ENCODE measurements at places on chromosomes 7 and 10.

- DNase-seq, result no peak
Measured at GRCh38 chr10:112519133-112519761, 72.2 kb downstream of the VTI1A start.

GRCh38 chr7:5671046-5671445, 110.4 kb downstream of the RNF216 start:
- DNase-seq, result no peak

DNA sequence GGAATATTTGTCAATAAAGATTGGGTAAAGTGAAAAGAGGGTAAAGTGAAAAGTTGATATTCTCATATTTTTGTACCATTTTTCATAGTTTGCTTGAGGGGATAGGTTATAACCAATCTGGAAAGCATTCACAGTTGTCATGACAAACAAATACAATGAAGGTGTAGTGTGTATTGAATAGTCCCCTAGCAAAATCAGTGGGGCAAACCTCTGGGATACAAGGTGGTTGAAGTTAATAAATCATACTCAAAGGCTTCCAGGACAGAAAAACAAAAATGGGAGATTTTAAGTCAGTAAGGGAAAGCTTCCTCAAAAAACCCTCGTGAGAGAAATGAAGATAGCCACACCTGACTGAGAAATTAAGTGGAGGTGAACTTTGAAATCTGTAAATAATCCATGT, 39.4 kb downstream of the PHTF2 start:
- no peak for DNase-seq

DNA sequence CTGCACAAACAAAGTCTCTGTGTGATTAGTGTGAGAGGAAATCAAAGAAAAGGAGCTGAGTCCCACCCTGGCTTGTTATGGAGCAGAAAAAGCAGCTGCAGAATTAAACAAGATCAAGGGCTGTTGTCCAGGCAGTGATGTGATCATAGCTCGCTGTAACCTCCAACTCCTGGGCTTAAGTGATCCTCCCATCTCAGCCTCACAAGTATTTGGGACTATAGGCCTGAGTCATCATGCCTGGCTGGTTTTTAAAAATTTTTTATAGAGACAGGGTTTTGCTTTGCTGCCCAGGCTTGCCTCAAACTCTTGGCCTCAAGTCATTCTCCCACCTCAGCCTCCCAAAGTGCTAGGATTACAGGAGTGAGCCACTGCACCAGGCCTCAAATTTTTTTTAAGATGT, 88.9 kb downstream of the IPMK start:
- no peak for DNase-seq

GRCh38 chr10:110850099-110850498, 21.6 kb upstream of the PDCD4 start:
- no peak for DNase-seq

DNA sequence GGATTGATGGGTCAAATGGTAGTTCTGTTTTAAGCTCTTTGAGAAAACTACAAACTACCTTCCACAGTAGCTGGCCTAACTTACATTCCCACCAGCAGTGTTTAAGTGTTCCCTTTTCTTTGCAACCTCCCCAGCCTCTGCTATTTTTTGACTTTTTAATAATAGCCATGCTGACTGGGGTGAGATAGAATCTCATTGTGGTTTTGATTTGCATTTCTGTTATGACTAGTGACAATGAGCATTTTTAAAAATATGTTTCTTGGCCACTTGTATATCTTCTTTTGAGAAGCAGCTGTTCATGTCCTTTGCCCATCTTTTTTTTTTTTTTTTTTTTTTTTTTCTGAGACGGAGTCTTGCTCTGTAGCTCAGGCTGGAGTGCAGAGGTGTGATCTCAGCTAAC, 155.2 kb upstream of the BMPER start:
- DNase-seq, result no peak

- no peak for DNase-seq
Measured at GRCh38 chr7:3243256-3243655, 57.8 kb upstream of the SDK1 start.

- no peak for DNase-seq
Measured at GRCh38 chr7:149053384-149053783, 25.1 kb upstream of the PDIA4 start.

GRCh38 chr10:52092390-52092789, 221.7 kb upstream of the DKK1 start:
- DNase-seq, result no peak

GRCh38 chr7:78260826-78261225, 462.3 kb downstream of the PHTF2 start:
- no peak for DNase-seq

- DNase-seq, result no peak
Measured at GRCh38 chr10:43111921-43112607, 26.2 kb upstream of the CSGALNACT2 start.

GRCh38 chr10:130962240-130963051, 349.1 kb downstream of the TCERG1L start:
- DNase-seq, result no peak

DNA sequence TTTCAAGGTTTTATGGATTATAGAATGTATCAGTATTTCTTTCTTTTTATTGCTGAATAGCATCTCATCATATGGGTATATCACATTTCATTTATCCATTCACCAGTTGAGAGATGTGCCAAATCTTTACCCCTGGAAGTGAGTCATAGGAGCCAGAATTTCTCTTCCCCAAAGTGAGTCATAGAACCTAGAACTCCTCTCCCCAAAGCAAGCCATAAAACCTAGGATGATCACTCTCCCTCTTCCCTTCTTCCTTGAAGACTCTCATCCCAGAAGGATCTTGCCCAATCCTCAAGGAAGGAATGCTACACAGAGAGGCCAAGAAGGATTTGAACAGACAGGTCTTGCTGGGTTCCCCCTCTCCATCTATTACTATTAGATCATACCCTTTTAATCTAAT, 199.9 kb downstream of the EVX1 start:
- DNase-seq, result no peak

DNA sequence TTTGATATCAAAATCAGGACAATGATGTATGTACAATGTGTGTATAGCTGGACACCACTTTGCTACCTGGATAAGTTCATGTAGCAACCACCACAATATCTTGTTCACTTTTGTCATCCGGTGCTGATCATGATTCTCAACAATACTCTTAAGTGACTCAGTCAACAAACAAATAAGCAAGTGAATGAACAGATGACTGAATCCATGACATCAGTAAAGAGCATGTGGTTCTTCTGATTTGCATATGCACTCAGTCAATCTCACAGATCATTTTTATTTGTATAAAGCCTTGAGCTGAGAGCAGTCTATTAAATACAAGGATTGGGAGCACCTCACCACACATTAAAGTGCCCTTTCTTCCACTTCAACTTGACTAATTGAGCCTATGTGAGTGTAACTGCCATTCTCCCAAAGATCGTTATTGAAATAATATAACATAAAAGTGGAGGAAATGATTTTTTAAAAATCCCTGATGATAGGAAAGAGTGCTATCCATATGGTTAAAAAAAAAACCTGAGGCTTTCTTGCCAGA, 69.5 kb downstream of the NPSR1 start:
- no peak for DNase-seq

- DNase-seq, result no peak
Measured at GRCh38 chr10:120209124-120209762, 247.8 kb upstream of the PLPP4 start.

DNA sequence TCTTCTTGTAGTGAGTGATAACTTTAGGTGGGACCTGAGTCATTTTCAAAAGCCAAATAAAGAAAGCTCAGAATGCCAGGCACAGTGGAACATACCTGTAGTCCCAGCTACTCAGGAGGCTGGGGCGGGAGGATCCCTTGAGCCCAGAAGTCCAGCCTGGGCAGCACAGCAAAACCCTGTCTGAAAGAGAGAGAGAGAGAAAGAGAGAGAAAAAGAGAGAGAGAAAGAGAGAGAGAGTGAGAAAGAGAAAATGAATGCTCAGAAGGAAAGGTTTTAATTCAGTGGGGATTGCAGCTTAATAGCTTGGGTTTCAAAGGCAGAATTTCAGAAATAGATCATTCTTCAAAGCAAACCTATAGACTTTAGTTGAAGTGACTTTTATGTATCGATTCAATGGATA, 25.7 kb downstream of the GPNMB start:
- DNase-seq, result no peak

- no peak for DNase-seq
Measured at GRCh38 chr7:95715274-95715673, 57.1 kb upstream of the DYNC1I1 start.

- no peak for DNase-seq
Measured at GRCh38 chr10:105139363-105139896, 498.3 kb downstream of the SORCS3 start.

GRCh38 chr7:100675581-100676350, 2.2 kb downstream of the GNB2 start:
- peak; percentile 89 for DNase-seq

DNA sequence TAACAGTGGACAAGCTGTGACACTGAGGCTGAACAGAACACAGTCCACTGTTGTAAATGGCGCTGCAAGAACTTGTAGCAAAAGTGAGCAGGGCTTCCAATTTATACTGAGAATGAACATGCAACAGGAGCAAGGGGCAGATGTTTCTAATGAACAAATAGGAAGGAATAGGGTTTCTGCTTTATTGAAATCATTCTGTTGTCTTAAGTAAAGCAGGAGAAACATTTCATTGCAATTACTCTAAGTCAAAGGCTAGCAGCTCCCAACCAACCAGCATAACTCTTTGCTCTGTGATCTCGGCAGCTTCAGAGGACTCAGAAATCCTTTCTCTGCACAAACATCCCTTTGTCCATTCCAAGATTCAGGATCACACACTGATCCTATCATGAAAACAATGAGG, 236.2 kb upstream of the PRSS58 start:
- DNase-seq, result no peak

DNA sequence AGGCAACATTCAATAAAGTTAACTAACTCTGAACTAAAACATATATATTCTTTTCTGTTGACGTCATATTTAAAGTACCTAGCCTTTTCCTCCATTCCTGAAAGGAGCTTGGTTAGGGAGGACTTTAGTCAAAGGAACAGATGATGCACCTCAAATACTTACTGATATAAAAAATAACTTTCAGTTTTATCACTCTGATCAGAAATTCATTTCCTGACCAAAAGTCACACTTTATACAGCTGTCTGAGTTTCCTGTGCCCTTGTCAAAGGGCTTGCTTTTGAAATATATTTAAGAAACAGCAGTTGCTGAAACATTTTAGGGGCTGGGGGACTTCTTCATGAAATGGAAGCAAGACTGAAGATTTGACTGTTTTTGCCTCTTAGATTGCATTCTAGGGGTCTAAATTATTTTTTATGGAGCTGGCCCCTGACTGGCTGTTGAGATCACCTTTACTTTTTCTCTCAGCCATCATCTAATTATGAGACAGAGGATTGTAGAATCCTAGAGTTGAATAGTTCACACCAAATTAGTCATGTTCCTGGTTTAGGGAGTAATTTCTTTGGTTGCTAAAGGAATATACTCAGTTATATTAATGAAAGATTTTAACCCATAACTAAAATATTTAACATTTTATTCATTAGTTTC, 46.6 kb downstream of the GLCCI1 start:
- DNase-seq, result no peak

- no peak for DNase-seq
Measured at GRCh38 chr7:74033372-74034311, 5.7 kb downstream of the ELN start.

DNA sequence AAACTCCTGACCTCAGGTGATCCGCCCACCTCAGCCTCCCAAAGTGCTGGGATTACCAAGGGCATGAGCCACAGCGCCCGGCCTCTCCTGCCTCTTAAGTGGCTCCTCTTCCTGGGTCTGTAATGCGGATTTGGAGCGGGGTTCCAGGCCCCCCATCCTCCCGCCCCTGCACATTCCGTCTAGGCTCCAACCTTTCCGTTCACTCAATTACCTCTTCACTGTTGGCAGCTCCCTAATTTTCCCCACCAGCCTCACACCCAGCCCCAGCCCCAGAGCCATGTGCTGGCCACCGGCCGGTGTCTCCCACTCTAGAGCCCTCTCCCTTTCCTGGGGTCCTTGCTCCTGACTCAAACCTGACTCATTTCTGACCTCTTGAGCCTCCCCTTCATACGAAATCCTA, 16.6 kb downstream of the ASB13 start:
- no peak for DNase-seq

- no peak for DNase-seq
Measured at GRCh38 chr10:112775892-112776674, 174.0 kb upstream of the TCF7L2 start.

GRCh38 chr7:12409097-12409711, 5.5 kb upstream of the VWDE start:
- no peak for DNase-seq

DNA sequence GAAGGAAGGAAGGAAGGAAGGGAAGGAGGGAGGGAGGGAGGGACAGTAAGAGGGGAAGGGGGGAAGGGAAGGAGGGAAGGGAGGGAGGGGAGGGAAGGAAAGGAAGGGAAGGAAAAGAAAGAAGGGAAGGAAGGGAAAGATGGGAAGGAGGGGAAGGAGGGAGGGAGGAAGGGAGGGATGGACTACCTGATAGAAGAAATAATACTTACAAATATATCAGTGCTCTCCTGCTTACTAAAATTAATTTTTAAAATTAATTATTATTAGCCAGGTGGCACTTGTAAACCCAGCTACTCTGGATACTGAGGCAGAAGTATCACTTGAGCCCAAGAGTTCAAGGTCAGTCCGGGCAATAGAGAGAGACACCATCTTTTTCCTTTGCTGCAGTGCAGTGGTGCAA, 18.5 kb downstream of the ZC3HC1 start:
- DNase-seq, result no peak

GRCh38 chr7:16402091-16402490, 19.2 kb downstream of the CRPPA start:
- DNase-seq, result no peak

DNA sequence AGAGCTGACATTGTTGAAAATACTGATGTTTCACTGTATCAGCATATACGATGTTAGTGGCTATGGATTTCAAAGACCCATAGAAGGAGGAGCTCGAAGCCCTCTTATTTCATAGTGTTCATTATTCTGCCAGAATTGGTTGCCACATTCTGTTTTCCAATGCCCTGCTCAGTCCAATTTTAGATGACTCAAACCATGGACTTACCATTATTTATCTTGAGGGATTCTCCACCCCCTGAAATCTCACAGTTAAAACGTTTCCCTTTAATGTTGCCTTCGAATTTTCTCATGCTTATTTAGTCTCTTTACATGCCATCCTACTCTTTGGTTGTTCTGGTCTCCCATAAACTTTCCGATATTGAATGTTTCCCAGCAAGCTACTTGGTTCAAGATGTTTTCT, 264.5 kb downstream of the HDAC9 start:
- DNase-seq, result no peak

- no peak for DNase-seq
Measured at GRCh38 chr7:1520539-1521234, 9.8 kb upstream of the MAFK start.

DNA sequence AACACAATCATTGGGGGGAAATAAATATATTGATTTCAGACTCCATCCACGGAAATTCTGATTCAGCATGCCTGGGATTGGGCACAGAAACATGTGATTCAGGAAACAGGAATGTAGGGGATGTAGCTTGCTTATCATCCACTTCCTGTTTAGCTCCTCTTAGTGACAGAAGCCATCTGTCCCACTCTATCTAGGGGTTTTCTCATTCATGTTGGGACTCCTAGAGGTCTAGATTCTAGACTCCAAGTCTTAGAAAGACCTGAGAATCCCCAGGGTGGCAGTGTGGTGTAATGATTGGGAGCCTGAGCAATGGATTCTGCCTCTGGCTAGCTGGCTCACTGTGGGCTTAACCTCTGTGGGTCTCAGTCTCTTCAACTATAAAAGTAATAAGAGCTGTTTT, 67.9 kb downstream of the CDK1 start:
- no peak for DNase-seq
